Left ventricle myocardium inferior (tissue), 1 donor: ENCODE measurements at places on chromosomes 5 and 9. TPM values are rescaled to one million over a fixed set of nuclear protein-coding genes. Genes with fewer than 3 reads are reported as not detected.

DNA sequence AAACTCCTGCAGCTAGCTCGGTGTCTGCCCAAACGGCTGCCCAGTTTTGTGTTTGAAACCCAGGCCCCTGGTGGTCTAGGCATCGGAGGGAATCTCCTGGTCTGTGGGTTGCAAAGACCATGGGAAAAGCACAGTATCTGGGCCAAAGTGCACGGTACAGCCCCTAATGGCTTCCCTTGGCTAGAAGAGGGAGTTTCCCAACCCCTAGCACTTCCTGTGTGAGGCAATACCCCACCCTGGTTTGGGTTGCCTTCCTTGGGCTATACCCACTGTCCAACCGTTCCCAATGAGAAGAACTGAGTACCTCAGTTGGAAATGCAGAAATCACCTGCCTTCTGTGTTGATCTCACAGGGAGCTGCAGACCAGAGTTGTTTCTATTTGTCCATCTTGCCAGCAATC lies 41.8 kb downstream of the CAVIN4 start:
- H3K27me3 ChIP-seq: peaks cover 5% of the 10 kb centered on the region
- H3K4me1 ChIP-seq: no peaks in the 10 kb centered on the region
- no peak overlapping the region for H3K4me3 ChIP-seq

DNA sequence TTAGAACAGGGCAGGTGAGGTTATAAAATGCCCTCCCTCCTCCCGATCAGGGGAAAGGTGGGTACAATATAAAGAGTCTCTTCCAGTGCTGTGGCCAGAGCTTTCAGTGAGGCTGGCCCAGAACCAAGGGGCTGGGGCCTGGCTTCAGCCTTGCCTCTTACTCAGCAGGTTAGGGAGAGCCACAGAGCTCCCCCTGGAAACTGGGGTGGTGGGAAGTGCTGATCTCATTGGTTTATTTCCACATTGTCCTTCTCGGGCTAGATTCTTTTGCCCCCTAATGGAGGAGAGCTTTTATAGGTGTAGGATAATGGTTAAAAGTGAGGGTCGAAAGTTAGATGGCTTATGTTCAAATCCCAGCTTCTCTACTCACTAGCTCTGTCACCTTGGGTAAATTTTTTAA lies 186.7 kb upstream of the TBC1D2 start:
- no peaks in the 10 kb centered on the region for H3K36me3 ChIP-seq
- no peak overlapping the region for H3K4me3 ChIP-seq
- peaks cover 48% of the 10 kb centered on the region for H3K27me3 ChIP-seq
- DNase-seq: no peak
- H3K27ac ChIP-seq: no peak overlapping the region

Gene SIT1
- not detected for total RNA-seq

Gene OR1Q1
- not detected for total RNA-seq

Gene GRHPR
- total RNA-seq: 104 TPM

Gene TAF7
- total RNA-seq: 108 TPM
